ENCODE measurements at places on chromosomes 3 and 15. TPM values are rescaled to one million over a fixed set of nuclear protein-coding genes. Genes with fewer than 3 reads are reported as not detected.

GRCh38 chr15:52563501-52564060 is 5.2 kb downstream of the ARPP19 start:
- DNase-seq = peak; percentile 36

- no peak for DNase-seq
These were observed 9.7 kb downstream of the CCK start for GRCh38 chr3:42256135-42256819.

DNA sequence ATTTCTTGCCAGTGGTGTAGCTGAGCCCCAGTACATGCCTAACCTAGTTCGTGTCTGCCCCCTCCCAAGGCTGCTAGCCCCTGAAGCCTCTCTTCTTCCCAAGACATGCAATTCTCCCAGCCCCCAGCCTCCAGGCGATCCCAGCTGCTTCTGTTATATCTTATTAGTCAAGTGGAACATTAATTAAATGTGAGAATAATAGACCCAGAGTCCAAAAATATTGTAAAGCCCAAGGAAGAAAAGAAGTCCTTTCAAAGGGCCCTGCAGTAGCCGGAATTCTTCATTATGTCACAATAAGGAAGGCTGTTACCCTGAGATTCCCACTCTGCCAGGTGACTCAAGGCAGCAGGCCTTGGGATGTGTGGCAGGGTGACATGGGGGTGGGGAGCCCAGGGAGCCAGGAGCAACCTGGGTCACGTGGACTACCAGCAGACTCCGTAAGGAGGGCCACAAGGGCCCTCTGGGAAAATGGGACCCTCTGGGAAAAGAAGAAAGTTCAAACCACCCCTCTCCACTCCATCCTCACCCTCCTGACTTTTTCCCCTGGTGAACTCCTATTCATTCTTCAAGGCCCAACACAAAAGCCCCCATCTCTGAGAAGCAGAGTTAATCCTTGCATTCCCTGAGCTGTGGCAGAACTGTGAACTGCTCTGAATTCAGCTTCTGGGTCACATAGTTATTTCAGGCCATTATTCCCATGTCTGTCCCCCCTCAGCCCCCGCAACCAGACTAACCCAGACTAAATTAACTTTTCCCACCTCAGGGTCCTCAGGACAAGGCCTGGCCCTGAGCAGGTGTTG is 21.8 kb upstream of the TRH start:
- DNase-seq = no peak

DNA sequence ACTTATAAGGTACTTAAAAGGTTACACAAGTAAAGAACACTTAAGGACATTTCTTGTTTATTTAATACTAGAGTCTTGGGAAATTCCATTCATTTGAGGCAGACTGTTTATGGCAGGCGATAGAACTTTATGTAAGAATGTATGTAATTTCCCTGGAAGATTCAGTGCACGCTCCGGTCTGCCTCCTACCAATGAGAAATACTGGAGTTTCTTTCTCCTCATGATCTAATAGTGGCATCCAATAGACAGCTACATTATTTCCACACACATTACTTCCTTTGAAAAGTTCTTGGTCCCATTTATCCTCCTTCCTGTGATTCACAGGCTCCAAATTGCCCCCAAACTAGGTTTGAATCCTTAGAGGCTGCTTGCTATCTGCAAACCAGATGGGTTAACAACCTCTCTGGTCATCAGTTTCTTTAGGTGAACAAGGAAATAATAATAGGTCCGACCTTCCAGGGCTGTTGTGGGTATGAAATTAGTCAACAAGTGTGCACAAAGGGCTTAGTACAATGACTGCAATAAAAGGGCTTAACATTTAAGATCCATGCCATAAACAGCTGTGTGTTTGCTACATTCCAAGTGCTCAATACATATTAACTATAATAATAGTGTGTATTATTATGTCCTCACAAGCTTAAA is 30.7 kb downstream of the EIF4E3 start:
- peak; percentile 67 for DNase-seq

DNA sequence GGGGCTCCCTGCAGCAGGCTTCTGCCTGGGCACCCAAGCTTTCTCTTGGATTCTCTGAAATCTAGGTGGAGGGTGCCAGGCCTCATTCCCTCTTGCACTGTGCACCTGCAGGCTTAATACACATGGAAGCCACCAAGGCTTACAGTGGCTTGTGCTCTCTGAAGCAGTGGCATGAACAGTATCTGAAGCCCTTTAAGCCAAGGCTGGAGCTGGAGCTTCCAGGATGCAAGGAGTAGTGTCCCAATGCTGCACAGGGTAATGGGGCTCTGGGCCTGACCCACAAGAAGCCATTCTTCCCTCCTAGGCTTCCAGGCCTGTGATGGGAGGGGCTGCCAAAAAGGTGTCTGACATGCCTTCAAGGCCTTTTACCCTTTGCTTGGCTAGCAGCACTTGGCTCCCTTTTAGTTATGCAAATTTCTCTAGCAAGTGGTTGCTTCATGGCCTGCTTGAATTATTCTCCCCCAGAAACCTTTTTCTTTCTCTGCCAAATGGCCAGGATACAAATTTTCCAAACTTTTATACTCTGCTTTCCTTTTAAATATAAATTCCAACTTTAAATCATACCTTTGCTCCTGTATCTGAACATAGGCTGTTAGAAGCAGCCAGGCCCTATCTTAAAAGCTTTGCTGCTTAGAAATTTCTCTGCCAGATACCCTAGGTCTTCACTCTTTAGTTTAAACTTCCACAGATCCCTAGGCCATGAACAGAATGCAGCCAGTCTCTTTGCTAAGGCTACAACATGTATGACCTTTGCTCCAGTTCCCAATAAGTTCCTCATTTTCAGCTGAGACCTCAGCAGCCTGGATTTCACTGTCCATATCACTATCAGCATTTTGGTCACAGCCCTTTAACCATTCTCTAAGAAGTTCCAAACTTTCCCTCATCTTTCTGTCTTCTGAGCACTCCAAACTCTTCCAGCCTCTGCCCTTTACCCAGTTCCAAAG is 201.1 kb upstream of the LRRFIP2 start:
- no peak for DNase-seq

- DNase-seq = no peak
These were observed 21.4 kb downstream of the IRAK2 start for GRCh38 chr3:10185804-10186762.

- no peak for DNase-seq
These were observed 114.6 kb upstream of the C15orf61 start for GRCh38 chr15:67406257-67406861.

The POLQ gene
- total RNA-seq = 1.6 TPM

The ERICH6 gene
- total RNA-seq = under 0.01 TPM
